ENCODE measurements at places on chromosomes 4 and X.

DNA sequence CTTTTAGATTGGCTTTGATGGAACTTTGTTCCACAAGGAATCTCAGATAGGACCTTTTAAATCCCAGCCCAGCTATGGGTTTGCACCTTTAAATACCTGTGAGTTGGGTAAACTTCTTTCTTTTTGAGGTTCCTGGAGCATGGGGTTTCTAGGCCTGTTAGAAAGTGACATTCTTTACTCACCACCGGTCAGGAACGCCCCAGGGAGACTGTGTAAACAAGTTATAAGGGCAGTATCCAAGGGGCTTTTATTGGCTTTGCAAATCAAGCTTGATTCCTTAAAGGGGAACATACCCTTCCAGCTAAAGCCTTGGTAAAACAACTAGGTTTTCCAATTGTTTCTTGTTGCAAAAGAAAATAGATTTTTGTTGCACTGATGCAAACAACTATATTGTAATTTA, 93.4 kb downstream of the TENT5D start:
- no peak for DNase-seq

DNA sequence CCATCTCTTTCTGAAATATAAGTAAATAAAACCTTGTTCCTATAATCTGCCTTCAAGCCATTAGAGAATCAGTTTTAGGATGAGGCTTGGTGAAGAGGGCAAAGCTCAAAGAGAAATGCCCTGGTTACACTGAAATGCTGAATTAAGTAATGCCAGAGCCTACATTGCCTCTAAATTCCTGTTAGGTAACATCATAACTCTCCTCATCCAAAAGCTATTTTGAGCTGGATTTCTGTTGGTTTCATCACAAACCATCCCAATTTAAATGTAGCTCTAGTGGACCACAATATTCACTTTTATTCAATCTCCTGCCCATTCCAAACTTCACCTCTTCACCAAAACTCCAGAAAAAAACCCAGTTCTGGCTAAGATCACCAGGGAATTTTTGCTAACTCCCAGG, 1319.7 kb upstream of the TENM3 start:
- DNase-seq: no peak

DNA sequence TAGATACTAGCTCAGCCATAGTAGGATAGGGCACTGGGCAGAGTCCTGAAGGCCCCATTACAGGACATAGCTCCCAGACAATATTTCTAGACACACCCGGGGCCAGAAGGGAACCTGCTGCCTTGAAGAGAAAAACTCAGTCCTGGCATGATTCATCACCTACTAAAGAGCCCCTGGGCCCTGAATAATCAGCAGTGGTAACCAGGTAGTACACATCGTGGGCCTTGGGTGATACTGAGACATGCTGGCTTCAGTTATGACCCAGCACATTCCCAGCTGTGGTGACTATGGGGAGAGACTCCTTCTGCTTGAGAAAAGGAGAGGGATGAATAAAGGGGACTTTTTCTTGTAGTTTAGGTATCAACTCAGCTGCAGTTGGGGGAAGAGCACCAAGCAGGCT, 104.3 kb upstream of the STK26 start:
- DNase-seq: no peak

GRCh38 chr4:24624381-24624780, 40.0 kb upstream of the DHX15 start:
- DNase-seq: no peak

DNA sequence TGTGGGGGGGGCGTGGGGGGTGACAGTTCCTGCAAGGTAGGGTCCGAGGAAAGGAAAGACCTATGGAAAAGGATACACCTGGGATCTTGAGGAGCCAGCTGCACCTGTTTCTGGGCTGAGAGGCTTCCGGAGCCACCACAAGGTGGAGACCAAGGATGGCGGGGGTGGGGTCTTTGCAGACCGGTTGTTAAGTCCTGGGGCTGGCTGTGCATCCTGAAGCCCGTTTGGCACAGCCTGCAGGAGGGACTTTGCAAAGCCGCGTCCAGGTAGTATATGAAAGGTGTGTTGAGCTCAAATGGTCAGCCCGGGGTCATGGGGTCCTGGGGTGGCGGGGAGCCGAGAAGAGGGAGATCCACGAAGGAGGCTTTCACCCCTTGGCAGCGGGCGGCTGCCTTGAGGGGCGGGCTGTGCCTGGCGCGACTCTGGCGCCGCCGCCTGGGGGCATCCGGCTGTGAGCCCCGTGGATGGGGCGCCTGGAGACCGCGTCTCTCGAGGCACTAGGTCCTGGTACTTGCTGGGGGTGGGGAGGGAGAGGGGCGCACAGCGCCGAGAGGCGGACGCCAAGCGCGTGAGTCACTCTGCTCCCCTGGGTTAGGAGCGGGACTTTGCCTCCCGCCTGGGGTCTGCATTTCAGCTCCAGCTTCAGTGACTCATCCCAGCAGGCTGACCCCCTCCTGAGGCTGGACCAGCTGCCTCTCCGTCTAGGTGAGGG, 58.2 kb upstream of the DYNLT3 start:
- DNase-seq: no peak

- no peak for DNase-seq
Measured at GRCh38 chr4:172207886-172208285, 394.7 kb downstream of the GALNTL6 start.

GRCh38 chr4:52991472-52991871, 129.4 kb downstream of the RASL11B start:
- no peak for DNase-seq

DNA sequence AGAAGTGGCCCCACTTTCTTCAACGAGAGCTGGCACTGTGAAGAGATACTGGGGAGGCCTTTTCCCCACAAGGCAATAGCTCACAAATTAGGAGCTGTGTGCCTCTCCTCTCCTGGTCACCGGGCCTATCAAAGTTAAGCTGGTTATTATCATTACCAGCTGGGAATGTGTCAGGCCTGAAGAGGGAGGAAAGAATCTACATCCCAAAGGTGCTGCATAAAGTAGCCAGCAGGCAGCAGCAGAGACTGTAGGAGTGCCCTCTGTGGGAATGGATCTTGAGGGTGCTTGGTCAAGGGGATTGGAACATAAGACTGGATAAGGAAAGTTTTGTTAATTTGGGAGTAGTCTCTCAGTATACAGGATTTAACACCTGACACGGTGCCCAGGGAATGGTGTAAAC, 9.1 kb upstream of the TMPRSS11D start:
- DNase-seq: no peak

DNA sequence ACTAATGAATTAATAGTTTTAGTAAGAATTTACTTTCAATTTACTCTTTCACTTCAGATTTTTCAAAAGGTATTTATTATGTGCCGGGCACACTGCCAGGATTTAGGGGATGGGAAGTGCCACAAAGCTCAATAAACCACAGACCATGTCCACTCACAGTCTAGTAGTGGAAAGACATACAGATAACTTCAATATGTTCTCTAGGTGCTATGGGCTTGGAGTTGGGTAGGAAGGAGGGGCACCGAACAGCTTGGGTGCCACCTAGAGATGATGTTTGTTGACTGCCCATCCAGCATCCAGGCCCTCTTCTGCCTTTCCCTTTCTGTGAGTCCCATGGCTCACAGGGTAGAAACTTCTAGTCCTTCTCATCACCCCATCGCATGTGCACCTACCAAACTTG, 17.8 kb downstream of the MFAP3L start:
- DNase-seq: no peak

DNA sequence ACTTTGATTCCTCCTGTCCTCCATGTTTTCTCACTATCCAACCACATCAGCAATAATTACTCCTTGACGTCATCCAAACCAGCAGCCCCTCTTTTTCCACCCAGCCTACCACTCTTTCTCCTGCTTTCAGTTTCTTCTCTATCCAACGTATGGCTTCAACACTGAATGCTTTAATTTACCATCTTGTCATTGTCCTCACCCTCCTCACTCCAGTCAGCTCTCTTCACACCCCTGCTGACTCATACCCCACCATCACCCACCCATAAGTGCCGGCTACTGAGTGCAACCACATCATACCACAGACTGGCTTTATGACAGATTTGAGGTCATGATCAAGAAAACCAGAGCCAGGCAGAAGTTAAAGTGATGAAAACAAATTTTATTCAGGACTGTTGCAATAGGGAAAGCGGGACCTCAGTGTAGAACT, 9.8 kb upstream of the ANXA5 start:
- peak; percentile 71 for DNase-seq

GRCh38 chrX:46575586-46575985, 2.0 kb downstream of the CHST7 start:
- DNase-seq: no peak

DNA sequence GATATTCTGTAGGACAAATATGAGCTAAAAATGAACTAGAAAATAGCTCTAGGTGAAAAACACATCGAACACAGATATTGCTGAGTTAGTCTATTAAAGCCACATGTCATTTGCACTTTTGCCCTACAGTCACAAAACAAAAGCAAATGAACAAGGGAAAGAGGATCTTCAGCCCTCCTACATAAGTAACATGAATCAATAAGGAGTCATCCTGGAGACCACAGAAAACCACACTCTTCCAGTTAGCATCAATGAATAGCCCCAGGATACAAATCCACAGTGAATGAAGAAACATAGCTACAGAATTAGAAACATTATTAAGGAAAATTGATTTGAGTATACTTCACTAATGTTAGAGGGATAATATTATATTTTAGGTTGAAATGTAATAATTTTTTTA, 311.4 kb downstream of the MAPK10 start:
- DNase-seq: no peak

GRCh38 chr4:20254511-20255250, 3.0 kb downstream of the SLIT2 start:
- no peak for DNase-seq

DNA sequence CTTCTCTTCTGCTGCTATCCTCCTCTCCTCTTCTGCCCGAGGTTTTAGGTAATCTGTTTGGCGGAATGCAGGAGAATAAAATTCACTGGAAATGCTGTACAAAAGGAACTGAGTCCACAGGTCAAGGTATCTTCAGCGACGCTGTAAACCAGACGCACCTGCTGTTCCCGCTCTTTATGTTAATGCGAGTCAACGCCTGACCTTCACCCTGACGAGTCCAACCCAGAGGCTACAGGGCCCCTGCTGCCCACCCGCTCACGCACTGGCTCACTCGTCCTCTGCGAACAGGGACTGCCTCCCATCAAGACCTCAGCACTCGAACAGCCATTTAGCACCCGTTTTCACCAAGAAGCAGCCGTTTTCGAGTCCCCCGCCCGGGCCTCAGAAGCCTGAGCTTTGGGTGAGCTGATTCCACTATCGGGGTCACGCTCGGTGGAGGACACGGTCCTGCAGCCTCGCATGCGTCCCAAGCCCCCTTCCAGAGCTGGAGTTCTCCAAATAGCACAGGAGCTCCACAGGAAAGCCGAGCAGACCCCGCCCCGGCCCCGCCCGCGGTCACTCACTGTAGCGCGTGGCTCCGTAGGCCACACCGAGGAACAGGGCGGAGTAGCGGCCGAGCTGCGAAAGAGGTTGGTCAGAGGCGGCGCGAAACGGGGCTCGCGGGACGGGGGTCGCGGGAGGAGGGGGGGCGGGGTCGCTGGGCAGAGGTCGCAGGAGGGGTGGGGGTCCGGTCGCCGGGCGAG, 556 bp downstream of the ATP5ME start:
- DNase-seq: no peak

GRCh38 chr4:84110040-84110439, 389.1 kb downstream of the NKX6-1 start:
- DNase-seq: no peak

DNA sequence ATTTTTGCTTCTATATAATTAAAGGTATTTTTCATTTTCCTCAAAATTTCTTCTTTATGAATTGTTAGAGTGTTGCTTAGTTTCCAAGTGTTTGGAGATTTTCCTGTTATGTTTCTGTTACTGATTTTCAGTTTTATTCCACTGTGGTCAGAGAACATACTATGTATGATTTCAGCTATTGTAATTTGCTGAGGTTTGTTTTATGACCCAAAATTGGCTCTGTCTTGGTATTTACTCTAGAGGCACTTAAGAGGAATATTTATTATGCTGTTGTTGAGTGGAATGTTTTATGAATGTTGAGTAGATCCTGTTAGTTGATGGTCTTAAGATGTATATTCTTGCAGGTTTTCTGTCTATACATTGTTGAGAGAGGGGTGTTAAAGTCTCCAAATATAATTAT, 263.5 kb downstream of the PABPC4L start:
- no peak for DNase-seq

DNA sequence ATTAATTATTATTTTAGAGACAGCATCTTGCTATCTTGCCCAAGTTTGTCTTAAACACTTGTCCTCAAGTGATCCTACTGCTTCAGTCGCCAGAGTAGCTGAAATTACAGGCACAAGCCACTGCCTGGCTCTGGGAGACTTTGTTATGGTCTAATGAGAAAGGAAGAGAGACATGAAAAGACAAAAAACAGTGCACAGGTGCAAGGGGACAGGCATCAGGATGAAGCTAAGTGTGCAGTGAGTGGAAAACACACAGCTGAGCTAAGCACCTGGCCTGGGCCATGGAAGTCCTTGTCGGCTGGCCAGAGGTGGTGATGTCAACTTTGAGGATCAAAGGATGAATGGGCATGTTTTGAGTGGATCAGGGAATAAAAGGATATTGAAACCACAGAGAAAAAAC, 102.7 kb downstream of the HS3ST1 start:
- no peak for DNase-seq

DNA sequence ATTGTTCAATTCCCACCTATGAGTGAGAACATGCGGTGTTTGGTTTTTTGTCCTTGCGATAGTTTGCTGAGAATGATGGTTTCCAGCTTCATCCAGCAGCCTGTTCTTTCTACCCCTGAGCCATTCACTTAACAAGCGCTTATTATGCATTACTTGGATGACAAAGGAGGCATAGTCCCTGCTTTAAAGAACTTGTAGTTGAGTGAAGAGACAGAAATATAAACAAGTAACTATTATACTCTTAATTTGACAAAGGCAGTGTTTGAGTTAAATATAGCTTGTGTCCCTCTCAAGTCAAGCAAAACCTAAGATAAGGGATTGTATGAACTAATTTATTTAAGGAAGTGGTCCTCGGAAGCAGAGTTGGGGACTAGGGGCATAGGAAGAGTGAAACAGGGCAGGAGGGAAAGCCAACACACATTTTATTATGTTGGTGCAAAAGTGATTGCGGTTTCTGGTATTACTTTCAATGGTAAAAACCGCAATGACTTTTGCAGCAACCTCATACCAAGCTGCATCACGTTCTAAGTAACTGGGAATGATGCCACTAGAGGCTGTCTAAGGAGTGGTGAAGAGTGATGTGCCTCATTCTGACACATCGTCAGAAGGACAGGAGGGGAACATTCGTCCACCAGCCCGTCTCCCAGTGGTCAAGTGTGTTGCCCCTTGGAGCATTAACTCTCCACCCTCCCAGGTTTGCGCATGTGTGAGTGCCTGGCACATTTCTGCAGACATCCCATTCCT, 41.8 kb downstream of the QDPR start:
- no peak for DNase-seq

GRCh38 chrX:43958529-43958928, 14.7 kb downstream of the NDP start:
- peak; percentile 51 for DNase-seq

DNA sequence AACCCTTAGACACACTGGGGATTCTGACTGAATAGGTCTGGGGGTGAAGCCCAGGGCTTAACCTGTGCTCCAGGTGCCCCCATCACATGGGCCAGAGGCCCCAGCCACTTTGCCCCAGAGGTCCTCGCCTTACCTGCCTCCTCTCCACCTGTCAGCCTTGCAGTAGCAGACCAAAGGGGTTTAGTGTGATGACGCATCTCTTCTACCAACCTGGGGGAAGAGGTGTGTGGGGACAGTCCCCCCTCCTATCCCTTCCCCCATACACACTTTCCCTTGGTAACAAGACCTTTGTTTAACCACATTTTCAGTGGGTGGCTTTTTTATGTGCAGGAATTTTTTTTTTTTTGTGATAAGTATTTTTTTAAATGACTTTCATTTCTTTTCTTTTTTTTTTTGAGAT, 6.3 kb downstream of the CLCN4 start:
- DNase-seq: no peak

GRCh38 chr4:75398501-75398900, 115.7 kb downstream of the RCHY1 start:
- DNase-seq: no peak
